Hippocampal formation (tissue), 2 donors: ENCODE measurements at places on chromosomes 11 and 22.

DNA sequence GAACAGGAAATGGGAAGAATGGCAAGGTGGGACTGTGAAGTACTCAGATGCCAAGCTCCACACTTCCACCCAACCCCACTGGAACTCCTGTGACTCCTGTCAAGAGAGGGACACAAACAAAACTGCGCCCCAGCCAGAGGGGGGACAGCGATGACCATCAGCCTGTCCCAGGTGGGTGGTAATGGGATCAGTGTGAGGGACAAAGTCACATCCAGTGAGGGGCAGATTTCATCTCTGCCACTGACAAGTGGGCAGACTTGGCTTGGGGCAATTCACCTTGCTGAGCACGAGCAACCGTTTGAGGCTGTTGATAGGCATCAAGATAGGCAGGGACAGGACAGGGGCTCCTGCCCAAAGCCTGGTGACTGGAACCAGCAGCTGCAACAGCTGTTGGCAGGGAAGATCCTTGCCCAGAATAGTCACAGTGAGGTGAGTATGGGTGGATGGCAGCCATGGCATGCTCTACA, 105.4 kb upstream of the PITPNB start:
- DNase-seq = no peak

GRCh38 chr11:119367661-119368120, 13.8 kb downstream of the USP2 start:
- DNase-seq = no peak

DNA sequence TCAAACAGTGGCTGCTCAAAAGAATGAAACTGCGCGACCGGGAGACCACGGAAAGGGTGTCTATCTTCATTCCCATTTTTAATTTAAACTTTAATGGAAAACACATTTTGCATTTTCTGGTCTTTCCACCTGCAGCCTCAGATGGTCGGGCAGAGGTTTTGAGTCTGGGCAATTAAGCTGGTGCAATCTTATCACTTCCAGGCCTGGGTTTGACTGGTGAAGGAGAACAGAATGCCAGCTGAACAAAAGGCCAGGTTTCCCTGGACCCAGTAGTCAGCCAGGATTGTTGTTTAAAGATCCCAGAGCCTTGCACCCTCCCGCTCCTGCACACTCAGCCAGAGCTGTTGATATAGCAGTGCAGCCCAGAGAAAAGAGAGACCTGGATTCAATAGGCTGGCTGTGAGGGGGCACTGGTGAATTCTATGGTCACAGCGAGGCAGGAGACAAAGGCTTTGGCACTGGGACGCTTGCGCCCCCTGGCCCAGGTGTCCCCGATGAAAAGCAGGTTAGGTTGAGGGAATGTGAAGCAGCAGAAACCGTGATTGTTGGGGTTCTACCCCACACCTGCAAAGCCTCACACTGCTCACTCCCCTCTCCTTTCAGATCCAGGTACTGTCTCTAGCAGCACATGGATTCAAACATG, 83.6 kb downstream of the FLI1 start:
- no peak for DNase-seq

DNA sequence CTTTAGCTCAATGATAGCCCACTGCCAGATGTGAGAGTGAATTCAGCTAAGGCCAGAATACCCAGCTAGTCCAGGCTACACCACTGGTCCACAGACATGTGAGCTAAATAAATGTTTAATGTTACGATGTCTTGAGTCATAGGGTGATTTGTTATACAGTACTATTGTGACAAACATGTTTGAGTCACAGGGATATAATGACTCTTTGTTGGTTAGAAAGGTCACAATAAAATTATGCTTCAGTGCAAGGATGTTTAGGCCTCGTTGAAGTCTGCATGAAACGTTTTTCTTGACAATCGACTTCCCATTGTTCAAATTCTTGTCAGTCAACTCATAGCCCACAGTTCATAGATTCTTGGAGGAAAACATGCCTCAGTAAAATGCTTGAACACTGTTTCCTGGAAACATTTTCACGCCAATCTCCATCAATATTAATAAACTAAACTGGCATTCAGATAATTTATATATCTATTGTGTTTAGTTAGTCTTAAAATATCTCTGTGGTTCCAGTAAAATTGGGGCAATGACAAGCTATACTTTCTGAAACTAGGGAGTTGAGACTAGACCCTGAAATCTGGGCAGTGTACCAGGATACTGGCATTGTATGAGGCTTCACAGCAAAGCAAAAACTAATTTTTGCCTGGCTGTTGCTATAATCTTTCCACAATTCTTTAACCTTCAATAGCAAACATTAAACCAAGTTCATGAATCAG, 650.8 kb upstream of the KIRREL3 start:
- DNase-seq = no peak

DNA sequence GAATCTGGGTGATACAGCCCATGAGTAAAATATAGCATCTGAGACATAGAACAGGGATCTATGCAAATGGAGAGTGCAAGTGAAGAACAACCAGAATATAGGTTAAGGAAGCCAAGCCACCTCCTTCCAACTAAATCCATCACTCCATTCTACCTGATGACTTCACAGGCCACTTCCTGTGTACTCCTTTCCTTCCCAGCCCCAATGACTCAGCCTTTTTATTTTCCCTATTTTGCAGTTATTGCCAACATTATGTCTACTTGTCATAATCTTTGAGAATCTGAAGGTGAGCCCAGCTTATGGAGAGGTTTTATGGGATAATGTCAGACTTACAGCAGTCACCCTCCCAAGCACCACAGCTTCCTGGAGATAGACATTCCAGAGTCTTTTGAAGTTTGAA, 1.4 kb upstream of the OR52M1 start:
- DNase-seq = no peak

DNA sequence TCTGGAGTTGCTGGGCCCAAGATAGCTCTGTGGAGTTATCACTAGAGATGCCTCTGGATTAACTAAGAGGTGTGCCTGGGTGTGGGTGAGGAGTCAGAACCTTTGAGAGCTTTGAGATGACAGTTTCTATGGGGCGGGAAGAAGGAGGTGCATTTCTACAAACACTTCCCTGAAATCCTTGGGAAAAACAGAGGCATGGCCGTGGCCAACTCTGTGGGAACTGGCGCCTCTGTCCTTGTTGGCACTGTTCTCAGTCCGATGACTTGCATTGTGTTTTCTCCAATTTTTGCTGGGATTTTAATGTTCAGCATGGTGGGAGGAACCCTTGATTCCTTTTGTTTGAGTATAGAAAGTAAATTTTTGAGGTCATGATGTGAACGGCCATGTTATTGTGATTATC, 115.8 kb upstream of the PARVA start:
- DNase-seq = no peak
